ENCODE measurements at places on chromosomes 6 and 20.

DNA sequence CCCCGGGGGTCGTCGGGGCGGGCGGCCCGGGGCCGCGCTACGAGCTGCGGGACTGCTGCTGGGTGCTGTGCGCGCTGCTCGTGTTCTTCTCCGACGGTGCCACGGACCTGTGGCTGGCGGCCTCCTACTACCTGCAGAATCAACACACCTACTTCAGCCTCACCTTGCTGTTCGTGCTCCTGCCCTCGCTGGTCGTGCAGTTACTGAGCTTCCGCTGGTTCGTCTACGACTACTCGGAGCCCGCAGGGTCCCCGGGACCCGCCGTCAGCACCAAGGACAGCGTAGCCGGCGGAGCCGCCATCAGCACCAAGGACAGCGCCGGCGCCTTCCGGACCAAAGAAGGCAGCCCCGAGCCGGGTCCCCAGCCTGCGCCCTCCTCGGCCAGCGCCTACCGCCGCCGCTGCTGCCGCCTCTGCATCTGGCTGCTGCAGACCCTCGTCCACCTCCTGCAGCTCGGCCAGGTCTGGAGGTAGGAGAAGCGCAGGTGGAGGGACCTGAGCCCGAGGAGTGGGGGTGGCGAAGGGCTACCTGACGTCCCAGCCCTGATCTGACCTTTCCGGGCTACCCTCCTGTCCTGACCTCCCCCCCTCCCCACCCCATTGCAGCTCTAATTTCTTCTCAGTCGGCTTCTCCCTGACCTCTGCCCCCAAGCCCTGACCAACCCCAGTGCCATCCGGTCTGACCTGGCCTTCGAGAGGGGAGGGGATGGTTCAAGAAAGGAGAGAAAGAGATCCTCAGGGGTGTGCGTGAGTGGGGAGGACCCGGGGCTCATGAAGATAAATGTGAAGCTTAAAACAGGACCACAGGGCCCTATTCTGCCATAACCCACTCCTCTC lies 558 bp downstream of the XKR7 start:
- no peak for DNase-seq

DNA sequence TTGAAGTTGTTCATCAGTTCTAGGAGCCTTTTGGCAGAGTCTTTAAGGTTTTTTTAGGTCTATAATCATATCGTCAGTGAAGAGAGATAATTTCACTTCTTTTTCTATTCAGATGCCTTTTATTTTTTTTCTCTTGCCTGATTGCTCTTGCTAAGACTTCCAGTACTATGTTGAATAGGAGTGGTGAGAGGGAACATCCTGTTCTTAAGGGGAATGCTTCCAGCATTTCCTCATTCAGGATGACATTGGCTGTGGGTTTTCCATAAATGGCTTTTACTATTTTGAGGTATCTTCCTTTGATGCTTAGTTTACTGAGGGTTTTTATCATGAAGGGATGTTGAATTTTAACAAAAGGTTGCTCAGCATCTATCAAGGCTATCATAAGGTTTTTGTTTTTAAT lies 109.5 kb downstream of the CLVS2 start:
- DNase-seq: no peak

- DNase-seq: no peak
Measured at GRCh38 chr6:40733770-40734396, 146.7 kb upstream of the LRFN2 start.

- DNase-seq: no peak
Measured at GRCh38 chr6:41741625-41742490, 5.3 kb downstream of the PGC start.

DNA sequence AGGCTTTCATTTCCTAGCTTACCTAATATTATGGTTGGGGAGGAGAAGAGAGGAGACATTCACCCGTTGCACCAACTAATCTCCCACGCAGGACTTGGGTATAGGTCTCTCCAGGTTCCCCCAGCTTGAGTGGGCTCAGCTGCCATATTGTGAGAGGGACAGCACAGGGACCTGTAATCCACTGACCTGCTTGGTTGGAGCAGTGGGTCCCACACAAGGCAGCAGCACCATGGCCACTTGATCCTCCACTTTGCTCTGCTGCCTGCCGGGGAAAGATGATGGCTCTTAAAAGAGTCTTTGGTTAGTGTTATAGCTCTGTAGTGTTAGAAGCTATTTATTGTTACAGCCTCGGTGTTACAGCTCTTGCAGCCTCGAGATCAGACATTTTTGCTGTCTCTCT lies 22.5 kb upstream of the ECHDC1 start:
- no peak for DNase-seq

DNA sequence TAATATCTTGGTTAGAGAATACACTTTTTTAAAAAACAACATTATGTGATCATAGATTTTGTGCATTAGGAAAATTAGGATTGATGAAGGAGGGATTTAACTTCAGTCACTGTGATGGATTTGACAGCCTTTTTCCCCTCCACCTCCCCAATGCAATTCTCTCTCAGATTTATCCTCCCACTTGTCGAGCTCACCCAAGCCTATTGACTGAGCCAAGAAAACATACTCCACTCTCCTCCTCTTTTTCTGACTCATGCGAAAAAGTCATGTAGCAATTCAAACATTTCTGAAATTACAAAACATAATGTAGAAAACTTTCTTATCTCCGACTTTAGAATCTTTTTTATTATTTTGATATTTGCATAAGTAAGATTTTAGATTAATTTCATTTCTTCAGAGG lies 24.1 kb downstream of the KLHL32 start:
- DNase-seq: no peak

DNA sequence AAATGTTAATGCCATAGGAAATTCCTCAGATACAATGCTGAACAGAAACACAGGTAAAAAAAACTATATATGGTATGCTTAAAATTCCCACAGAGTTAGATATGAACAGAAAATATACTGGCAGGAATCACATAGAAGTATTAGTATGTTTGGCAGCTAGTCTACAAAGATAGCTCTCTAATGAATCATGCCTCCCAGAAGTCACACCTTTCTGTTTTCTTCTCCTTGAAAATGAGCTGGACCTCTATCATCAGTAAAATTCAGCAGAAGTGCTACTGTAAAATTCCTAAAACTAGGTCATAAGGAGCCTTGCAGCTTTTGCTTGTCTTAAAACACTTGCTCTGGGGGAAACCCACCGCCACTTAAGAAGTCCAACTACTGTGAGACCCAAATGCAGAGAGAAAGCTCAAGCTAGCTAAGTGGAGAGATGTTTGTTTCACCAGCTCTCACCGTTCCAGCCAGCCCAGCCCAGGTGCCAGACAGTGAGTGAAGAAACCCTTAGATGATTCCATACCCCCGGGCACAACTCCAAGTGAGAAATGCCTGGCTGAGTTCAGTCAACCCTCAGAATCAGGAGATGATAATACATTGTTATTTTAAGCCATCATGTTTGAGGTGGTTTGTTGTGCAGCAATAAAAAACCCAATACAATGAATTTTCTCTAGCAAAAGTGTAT lies 43.0 kb downstream of the TSPYL4 start:
- no peak for DNase-seq

DNA sequence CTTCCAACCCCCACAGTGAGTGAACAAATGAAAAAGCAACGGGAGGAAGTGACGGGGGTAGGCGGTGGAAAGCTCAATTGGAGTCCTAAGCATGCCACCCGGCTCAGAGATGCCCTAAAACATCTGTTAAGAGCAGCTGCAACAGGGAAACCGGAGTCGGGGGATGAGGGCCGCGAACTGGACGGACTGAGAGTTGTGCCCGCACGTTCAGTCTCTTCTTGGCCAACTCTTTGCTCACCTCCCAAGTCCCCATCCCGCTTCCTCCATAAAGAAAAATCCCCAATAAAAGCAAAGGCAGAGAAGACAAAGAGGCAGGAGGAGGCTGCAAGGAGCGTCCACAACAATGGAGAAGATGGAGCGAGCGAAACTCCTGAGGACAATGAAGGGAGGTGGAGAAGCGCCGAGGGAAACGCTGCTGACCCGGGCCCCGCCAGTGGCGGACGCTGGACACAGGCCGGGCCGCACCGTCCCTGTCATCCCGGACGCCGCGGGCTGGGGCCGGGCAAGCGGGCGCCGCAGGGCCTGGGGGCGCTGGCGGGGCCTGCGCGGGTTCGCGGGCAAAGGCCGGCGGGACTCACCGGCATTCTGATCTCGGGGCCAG lies 600 bp downstream of the SEC63 start:
- no peak for DNase-seq

DNA sequence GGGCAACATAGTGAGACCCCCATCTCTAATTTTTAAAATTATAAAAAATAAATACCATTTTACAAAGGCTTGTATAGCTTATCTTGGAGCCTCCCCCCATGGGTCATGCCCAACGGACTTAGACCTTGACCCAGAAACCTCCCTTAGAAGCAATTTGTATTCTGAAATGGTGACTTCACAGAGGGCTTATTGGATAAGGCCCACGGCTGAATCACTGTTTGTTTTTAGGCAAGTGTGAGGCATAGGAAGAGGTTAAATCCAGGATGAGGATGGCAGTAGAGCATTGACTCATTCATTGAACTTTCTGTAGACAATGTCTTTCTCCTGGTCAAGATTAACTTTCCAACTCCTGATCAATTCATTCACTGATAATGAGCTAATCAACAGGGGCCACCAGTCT lies 6.2 kb upstream of the SNAI1 start:
- DNase-seq: no peak

DNA sequence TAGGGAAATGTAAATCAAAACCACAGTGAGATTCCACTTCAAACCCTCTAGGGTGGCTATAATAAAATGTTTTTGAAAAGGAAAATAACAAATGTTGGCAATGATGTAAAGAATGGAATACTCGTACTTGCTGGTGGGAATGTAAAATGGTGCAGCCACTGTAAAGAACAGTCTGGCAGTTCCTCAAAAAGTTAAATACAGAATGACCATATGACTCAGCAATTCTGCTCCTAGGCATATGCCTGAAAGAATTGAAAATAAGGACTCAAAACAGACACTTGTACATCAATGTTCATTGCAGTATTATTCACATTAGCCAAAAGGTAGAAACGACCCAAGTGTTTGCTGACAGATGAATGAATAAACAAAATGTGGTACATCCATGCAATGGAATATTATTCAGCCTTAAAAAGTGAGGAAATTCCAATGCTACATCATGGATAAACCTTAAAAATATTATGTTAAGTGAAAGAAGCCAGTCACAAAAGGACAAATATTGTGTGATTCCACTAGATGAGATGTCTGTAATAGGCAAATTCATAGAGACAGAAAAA lies 10.2 kb upstream of the RNF114 start:
- no peak for DNase-seq

DNA sequence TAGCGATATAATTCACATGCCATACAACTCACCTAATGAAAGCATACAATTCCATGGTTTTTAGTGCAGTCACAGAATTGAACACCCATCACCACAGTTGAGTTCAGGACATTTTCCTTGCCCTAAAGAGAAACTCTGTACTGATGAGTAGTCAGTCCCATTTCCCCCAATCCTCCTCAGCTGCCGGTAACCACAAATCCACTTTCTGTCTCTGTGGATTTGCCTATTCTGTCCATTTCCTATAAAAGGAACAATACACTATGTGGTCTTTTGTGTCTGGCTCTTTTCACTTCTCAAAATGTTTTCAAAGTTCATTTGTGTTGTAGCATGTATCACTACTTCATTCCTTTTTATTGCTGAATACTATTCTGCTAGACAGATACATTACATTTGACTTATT lies 67.9 kb upstream of the TGM3 start:
- no peak for DNase-seq
